ENCODE measurements at places on chromosomes 16 and 17. TPM values are rescaled to one million over a fixed set of nuclear protein-coding genes. Genes with fewer than 3 reads are reported as not detected.

MYH3 gene
- total RNA-seq: 13.5 TPM

CCL14 gene
- total RNA-seq: 4.1 TPM

PKMYT1 gene
- total RNA-seq: 16.5 TPM

PPM1E gene
- 0.14 TPM for total RNA-seq

CACNG1 gene
- 0.42 TPM for total RNA-seq
